ENCODE measurements at places on chromosomes 12 and 14. TPM values are rescaled to one million over a fixed set of nuclear protein-coding genes. Genes with fewer than 3 reads are reported as not detected.

The IFNG-AS1 gene
- total RNA-seq = not detected

GRCh38 chr14:35877276-35877675 is 51.1 kb downstream of the BRMS1L start:
- no peak overlapping the region for H3K27ac ChIP-seq
- no peaks in the 10 kb centered on the region for H3K36me3 ChIP-seq
- H3K4me1 ChIP-seq = no peaks in the 10 kb centered on the region
- no peak for DNase-seq
- no peaks in the 10 kb centered on the region for H3K27me3 ChIP-seq

The TSHR gene
- not detected for total RNA-seq

- no peak overlapping the region for H3K27ac ChIP-seq
- H3K27me3 ChIP-seq = no peaks in the 10 kb centered on the region
- no peaks in the 10 kb centered on the region for H3K4me1 ChIP-seq
- DNase-seq = no peak
- no peaks in the 10 kb centered on the region for H3K36me3 ChIP-seq
Observed at GRCh38 chr14:44763356-44763755, 198.4 kb downstream of the KLHL28 start.

The MIS18BP1 gene
- 8.0 TPM for total RNA-seq

The RPS6KL1 gene
- 8.0 TPM for total RNA-seq

DNA sequence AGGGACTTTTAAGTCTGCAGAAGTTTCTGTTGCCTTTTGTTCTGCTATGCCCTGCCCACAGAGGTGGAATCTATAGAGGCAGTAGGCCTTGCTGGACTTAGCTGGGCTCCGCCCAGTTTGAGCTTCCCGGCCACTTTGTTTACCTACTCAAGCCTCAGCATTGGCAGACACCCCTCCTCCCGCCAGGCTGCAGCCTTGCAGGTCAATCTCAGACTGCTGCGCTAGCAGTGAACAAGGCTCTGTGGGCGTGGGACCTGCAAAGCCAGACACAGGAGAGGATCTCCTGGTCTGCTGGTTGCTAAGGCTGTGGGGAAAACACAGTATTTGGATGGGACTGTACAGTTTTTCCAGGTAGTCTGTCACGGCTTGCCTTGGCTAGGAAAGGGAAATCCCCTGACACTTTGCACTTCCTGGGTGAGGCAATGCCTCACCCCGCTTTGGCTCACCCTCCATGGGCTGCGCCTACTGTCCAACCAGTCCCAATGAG is 43.7 kb downstream of the CCDC59 start:
- no peak overlapping the region for H3K27ac ChIP-seq
- H3K4me1 ChIP-seq = no peaks in the 10 kb centered on the region
- no peak overlapping the region for H3K4me3 ChIP-seq
- H3K27me3 ChIP-seq = no peaks in the 10 kb centered on the region

DNA sequence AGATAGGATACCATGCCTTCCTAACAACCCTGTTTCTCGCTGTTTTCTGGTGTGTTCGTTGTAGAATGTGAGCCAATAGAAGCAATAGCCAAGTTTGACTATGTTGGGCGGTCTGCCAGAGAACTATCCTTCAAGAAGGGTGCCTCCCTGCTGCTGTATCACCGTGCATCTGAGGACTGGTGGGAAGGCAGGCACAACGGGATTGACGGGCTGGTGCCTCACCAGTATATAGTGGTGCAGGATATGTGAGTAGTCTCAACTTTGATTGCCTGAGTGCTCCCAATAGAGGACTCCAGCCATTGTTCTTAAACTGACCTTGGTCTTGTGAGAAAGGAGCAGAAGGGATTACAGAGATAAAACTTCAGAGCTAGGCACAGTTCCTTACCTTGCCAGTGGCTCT is 96.2 kb downstream of the KICS2 start:
- peak overlapping the region; percentile 8 for H3K27ac ChIP-seq
- peaks cover 8% of the 10 kb centered on the region for H3K4me1 ChIP-seq
- DNase-seq = peak; percentile 55

The DTX3 gene
- total RNA-seq = 4.6 TPM

The CYP46A1 gene
- 1.3 TPM for total RNA-seq
